ENCODE measurements at places on chromosomes 11 and 22.

DNA sequence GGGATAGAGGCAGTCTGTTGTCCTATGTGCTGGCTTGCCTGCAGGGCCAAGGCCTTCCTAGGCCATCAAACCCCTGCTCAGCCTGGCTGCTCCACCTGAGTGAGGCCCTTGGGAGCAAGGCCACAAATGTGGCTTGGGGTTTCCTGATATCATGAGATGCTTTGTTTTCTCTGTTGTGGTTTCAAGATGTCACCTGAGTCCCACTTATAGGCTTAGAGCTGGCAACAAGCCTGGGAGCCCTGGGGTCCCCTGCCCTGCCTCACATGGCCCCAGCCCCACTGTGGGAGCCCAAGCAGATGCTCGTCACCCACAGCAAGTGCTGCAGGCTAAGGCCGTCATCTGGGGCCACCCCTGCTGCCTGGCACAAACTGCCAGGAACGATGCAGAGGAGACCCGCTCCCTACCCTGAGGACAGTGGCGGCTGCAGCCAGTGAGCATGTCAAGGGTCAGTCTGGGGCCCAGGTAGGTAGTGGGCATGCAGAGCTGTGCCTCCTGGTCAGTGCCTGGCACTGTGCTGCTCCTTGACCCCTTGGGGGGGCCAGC is 75.4 kb upstream of the KCNQ1OT1 start:
- no peak for DNase-seq

GRCh38 chr11:86695373-86695772 is 23.0 kb upstream of the ME3 start:
- no peak for DNase-seq

GRCh38 chr11:1557904-1558774 is 13.9 kb downstream of the DUSP8 start:
- DNase-seq = no peak

GRCh38 chr11:126476977-126477376 is 121.5 kb downstream of the ST3GAL4 start:
- DNase-seq = no peak

DNA sequence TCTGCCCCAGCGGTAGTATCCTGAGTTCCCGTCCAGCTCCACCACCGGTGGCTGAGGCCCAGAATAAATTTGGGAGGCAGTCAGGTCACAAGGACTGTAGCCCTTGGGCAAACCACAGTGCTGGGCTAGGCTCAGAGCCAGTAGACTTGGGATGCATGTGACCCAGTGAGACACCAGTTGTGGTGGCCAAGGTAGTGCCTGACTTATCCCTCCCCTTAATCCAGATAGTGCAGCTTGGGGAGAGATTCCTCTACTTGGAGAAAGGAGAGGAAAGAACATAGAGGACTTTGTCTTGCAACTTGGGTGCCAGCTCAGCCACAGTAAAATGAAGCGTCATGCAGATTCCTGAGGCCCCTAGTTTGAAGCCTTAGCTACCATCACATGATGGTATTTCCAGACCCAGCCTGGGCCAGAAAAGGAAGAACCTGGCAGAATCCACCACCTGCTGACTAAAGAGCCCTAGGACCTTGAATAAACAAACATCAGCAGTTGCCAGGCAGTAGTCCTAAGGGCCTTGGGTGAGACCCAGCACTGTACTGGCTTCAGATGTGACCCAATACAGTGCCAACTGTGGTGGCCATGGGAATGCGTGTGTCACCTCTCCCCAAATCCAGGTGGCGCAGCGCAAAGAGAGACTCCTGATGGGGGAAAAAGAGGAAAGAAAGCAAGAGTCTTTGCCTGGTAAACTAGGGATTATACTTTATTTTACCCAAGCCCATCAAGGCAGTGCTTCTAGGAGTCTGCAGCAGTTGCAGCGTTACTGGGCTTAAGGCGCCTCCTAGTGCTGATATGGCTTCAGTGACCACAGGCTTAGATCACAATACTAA is 17.0 kb upstream of the DDX10 start:
- peak; percentile 21 for DNase-seq

- no peak for DNase-seq
Measured at GRCh38 chr11:133695387-133695786, 149.9 kb downstream of the SPATA19 start.

DNA sequence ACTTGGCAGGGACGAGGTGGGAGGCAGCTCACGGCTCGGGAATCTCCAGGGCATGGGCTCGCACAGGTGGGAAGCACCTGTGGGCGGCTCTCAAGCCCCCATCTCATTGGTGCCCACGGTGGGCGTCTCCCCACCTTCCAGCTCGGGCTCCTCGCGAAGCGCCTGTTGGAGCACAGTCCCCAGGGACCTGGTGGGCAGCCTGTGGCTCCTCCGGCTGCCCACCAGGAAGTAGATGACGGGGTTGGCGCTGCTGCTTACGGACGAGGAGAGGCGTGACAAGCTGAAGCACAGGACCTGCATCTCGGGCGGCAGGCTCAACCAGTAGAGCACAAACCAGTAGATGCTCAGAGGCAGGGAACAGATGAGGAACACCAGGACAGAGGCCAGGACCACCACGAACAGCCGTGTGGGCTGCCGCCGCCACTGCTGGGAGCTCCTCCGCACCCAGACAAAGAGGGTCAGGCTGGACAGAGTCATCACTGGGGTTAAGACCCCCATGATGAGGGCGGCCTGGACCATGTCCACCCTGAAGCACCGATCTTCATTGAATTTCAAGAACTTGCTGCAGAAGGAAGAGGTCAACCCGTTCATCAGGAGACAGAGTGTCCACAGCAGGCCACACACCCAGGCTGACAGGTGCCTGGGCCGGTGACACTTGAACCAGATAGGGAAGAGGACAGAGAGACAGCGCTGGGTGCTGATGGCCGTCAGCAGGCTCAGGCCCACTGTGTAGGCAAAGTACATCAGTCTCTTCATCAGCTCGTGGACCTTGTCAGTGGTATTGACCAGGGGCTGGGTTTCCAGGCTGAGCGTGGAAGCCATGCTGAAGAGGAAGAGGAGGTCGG is 633 bp downstream of the MRGPRD start:
- no peak for DNase-seq

DNA sequence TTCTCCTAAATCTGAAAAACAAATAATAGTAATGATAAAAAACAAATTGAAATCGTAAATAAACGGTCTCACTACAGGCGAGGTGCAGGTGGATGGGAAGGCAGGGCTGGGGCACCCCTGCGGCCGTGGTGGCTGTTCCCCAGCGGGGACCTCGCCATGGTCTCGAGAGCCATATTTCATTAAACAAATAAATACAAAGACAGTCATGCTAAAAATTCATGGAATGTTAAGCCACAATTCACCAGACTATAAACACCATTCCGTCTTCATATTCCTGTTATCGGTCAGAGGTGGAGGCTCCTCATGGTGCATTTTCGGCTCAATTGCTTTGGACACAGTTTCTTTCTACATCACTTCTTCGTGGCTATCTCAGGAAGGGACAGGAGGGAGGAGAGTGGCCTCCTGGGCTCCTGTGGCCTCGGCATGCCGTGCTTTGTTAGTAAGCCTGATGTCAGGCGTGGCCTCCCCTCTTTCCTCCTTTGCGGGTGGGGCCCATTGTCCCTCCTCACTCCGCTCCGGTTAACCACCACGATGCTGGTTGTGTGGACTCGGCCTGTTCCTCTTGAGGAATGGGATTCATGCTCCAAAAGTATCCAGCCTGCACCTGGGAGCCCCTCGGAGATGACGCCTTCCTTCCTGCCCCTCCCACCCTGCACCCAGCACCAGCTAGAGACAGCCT is 16.1 kb upstream of the BRSK2 start:
- DNase-seq = no peak

GRCh38 chr11:1819074-1819473 is 15.7 kb upstream of the SYT8 start:
- no peak for DNase-seq

DNA sequence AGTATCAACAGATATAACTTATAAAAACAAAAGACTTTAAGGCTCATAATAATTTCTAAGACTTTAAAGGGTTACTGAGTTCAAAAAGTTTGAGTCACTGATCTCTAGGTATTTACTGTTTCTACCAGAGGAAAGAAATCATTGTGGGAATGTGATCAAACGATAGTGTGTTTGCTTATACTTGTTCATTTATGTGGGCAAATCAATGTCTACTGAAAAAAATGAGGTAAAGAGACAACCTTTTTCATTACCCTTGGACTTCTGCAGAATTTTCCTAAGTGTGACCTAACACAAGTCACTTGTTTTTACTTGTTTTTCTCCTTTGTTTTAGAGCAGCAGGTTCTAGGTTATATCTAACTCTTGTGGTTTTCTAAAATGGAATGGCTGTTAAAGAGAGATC is 65.4 kb downstream of the PRR5L start:
- no peak for DNase-seq

DNA sequence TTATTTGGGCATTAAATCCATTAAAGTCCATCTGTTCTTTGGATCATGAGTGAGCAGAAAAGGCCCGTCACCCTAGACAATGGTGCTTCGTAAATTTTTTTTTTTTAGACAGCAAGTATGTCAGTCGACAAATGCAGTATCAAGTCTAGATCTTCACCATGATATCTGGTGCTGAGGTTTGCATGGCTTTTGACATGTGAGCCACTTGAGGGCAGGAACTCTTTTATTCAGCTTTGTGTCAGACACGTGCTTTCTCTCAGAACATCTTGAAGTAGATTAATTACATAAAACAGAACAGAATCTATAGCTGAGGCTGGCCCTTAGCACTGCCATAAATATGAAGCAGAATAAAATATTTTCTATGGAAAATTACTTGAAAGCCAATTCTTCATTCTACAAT is 62.9 kb upstream of the CARD18 start:
- DNase-seq = no peak

GRCh38 chr11:122743949-122744348 is 88.4 kb downstream of the UBASH3B start:
- DNase-seq = no peak

DNA sequence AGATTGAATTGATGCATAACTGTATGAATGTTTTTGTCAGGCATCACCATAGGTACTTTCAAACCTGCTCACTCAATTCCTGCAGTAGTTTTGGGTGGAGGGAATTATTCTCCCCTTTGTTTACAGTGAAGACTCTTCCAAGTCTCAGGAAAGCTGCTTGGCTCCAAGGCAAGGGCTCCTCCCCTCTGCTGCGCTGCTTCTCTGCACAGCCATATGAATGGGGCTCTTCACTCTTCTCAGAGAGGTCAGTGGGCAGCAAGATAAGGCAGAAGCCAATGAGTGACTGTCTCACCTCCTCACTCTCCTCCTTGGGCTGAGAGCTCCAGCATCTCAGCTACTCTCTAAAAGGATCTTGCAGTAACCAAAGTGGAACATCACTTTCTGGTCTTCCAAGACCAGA is 165.7 kb upstream of the TTC12 start:
- DNase-seq = no peak

DNA sequence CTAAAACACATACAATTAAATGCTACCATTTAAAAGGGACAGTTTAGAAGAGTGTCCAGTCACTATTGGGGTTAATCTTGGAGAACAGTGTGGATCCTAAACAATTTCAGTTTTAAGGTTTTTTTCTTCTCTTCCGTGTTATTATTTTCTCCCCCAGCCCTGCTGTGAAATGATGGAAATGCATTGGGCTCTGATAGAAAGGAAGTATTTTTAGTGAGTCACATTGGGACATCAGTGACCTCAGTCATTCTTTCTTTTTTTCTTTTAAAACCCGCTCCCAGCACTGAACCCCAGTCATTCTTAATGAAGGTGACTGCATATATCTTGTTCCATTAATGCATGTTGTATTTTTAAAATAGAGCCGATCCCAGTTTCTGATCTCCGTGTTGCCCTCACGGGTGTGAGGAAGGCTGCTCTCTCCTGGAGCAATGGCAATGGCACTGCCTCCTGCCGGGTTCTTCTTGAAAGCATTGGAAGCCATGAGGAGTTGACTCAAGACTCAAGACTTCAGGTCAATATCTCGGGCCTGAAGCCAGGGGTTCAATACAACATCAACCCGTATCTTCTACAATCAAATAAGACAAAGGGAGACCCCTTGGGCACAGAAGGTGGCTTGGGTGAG is 93.2 kb upstream of the OR4B1 start:
- DNase-seq = no peak

GRCh38 chr22:40412441-40412840 is 42.0 kb downstream of the SGSM3 start:
- DNase-seq = no peak

DNA sequence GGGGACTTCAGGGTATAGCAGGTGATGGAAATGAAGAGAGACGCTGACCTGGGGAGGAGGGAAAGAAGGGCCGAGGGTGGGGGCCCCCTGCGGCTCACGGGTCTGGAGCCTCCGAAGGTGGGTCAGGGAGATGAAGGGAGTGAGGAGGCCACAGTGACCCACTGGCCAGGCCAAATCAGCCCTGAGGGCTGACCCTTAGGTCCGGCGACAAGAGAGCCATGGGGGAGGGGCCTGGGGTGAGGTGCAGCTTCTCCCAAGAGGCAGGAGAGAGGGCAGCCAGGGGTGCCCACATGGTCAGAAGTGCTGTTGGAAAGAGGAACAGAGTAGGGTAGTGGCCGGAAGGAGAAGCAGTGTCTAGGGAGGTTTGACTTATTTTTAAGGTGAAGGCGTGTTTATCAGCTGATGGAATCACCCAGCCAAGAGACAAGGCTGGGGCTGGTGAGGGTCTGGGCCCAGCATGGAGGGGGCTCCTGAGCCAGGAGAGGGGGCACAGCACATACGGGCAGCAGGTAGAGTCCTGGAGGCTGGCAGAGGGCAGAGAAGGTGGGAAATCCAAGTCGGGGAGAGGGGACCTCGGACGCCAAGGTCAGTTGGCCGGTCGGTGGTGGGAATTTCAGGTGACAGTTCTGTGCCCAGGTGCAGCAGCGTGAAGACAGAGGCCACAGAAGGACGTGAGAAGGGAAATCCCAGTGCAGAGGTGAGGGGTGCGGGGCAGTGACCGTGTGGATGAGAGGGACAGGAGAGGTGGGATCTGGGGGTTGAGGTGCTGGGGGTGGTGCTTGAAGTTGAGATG is 49.0 kb downstream of the LINC01488 start:
- no peak for DNase-seq

DNA sequence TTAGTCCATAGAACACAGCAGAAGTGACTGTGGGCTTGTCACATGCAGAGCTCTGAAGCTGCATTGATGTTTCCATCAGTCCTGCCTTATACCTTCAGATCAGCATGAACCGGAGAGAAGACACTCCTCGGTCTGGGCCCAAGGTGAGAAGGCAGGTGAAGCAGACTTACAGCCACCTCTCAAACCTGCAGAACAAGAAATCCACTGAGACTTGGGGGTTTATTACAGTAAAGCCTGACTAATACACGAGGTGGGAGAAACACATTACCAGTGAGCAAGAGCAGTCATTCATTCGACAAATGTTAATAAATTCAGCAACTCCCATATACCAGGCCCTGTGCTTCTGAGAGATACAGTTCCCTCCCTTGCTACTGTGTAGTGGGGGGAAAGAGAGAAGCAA is 279.0 kb downstream of the DDX10 start:
- no peak for DNase-seq

DNA sequence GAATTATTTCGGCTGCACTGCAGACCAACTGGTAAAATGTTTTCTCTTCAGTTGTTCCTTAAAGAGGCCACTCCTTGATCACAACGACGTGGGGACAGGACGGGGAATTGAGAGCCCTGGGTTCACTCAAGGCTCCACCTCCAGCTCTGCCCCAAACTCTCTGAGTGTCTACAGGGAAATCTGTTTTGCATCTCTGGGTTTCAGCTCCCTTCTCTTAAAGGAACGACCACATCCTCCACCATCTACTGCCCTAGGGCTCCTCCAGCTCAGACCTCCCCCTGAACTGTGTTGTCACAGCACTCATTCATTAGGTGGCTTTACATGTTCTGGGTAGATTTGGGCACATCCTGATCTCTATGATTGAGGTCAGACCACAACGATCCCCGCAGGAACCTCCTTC is 5.1 kb upstream of the PPFIA1 start:
- no peak for DNase-seq
